ENCODE measurements at places on chromosomes 16 and 17.
A peak's percentile ranks its signal among the peaks of the same experiment; 100 is the strongest.

- no peak for DNase-seq
Observed at GRCh38 chr17:37082311-37082860, 133.6 kb downstream of the AATF start.

- no peak for DNase-seq
Observed at GRCh38 chr17:66304304-66305174, 2.1 kb downstream of the PRKCA start.

GRCh38 chr17:419073-419735 lies 66.6 kb upstream of the RPH3AL start:
- no peak for DNase-seq

- DNase-seq: no peak
Observed at GRCh38 chr17:76893623-76894334, 25.6 kb downstream of the MGAT5B start.

DNA sequence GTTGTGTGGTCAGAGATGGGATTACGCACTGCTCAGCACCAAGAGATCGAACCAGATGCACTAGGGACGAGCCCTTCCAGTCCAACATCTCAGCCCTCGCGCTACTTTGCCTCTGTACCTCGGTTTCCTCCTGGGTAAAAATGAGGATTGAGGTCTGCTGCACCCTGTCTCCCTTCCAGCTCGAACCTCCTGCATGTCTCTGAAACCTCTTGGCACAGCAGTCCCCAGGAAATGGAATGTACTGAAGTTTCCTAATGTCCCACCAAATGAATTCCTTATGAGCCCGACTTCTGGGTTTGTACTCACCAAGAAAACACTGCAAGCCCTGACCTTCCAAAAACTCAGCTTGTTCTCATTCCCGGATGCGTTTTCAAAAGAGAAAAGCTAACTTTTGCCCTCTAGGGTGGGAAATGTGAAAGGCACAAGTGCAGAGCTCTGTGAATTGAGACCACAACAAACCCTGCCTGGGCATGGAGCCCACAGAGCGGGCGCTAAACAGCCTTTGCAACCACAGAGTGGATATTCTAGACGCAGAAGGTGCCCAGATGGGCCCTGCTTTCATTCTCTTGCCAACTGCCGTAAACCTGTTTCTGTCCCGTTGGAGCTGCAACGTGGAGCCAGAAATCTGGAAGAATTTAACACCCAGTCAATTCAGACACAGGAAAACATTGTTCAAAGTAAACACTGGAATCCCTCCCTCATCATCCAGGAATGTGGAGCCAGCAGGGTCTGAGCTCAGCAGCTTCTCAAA lies 10.3 kb downstream of the CDRT4 start:
- DNase-seq: peak; percentile 94

GRCh38 chr17:45277216-45277849 lies 15.4 kb upstream of the SPATA32 start:
- peak; percentile 91 for DNase-seq

- DNase-seq: no peak
Observed at GRCh38 chr17:73444021-73444420, 132.2 kb upstream of the CDC42EP4 start.

DNA sequence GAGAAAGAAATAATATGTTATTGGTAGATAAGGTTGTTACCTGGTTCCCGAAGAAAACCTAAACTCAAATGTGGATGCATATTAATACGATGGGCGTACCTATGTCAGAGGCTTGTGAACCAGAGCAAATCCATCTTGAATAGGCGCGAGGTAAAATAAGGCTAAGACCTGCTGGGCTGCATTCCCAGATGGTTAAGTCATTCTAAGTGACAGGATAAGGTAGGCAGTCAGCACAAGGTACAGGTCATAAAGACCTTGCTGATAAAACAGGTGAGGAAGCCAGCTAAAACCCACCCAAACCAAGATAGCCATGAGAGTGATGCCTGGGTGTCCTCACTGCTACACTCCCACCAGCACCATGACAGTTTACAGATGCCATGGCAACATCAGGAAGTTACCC lies 1400.1 kb downstream of the CDH8 start:
- DNase-seq: no peak

GRCh38 chr17:80539022-80539641 lies 5.5 kb upstream of the RPTOR start:
- DNase-seq: no peak

DNA sequence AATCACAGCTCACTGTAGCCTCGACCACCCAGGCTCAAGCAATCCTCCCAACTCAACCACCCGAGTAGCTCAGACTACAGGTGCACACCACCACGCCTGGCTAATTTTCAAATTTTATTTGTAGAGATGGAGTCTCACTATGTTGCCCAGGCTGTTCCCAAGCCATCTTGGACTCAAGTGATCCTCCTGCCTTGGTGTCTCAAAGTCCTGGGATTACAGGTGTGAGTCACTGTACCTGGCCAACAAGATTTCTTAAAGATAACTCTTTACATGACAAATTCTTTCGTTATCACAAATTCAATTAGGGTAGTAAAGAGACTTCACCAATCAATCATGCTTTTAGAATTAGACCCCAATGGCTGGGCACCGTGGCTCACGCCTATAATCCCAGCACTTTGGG lies 12.4 kb downstream of the PRPSAP1 start:
- DNase-seq: no peak

- no peak for DNase-seq
Observed at GRCh38 chr16:52914428-52914827, 138.3 kb downstream of the CHD9NB start.

GRCh38 chr17:16997514-16998429 lies 25.9 kb upstream of the TNFRSF13B start:
- peak; percentile 52 for DNase-seq

DNA sequence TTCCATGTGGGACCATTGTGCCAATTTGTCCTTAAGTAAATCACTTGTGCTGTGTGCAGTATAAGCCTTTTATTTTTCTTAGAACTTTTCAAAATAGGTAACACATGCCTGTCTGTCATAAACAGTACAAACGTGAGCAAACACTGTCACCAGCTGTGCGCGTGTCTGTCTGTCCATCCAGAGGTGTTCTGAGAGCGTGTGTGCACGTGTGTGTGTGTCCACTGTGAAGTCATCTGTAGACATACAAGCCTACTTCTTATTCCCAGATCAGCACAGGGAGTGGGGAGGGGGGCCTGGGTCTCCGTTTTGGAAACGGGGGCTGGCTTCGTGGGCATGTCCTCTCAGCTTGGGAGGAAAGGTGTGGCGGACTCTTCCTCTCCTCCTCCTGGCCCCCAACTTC lies 9.4 kb downstream of the TMEM235 start:
- DNase-seq: no peak

DNA sequence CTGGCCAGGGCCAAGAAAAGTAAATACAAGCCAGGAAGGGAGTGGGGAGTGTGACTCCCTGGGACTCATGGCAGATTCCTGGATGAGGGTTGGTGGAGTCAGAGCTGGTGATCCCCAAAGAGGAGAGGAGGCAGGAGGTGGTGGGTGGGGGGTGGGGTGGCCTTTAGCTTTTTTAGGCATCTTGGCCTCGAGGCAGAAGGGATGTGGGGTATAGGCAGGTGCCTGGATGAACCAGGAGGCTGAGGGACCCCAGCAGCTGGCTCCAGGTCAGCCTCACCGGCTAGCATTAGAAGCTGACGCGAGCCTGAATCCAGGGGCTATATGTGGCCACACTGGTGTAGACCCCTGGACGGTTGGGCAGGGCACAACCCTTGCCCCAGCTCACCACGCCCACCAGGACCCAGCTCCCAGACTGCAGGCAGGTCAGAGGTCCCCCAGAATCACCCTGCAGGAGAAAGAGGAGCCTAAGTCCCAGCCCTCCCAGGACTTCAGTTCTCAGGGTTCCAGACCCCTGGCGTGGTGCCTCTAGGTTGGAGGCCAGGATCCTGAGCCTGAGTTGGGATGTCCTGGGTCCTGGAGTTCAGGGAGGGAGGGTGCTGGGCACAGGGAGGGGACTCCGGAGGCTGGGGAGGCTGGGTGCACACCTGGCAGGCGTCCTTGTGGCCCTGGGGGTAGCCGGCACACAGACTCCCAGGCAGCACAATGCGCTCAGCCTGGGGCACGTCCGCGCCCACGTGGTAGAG lies 2.8 kb downstream of the PRSS33 start:
- no peak for DNase-seq

DNA sequence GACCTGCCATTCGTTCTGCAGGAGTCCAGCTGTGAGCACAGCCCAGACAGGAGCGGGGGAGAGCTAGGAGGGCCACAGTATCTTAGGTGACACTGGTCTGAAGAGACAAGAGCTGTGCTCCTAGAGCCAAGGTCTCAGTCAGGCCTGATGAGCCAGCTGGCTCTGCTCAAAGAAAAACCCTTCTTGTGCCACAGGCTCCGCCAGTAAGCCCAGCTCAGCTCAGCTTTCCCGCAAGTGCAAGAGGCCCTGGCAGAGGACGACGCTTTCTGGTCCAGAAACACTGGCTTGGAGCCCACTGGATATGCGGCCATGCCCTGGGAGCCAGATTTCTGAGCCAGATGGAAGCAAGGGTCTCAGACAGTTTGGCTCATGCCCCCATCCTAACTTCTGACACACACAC lies 23.9 kb downstream of the PEMT start:
- peak; percentile 32 for DNase-seq

DNA sequence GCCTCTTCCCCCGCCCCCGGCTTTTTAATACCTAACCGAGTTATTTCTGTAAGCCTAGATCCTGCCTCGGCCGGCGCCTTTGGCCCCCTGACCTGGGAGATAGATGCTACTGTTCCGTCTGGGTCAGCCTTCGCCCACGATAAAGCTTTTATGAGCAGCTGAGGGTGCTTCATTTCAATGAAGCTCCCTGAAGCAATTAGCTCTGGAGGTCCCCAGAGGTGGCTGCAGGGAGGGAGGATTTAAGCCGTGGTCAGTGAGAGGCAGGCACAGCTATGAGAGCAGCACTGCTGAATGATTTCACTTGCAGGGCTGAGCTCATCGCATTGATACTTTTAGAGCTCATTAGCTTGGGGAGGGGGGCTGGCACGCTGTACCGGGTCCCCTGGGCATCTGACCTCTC lies 89.4 kb downstream of the RPA1 start:
- DNase-seq: no peak

DNA sequence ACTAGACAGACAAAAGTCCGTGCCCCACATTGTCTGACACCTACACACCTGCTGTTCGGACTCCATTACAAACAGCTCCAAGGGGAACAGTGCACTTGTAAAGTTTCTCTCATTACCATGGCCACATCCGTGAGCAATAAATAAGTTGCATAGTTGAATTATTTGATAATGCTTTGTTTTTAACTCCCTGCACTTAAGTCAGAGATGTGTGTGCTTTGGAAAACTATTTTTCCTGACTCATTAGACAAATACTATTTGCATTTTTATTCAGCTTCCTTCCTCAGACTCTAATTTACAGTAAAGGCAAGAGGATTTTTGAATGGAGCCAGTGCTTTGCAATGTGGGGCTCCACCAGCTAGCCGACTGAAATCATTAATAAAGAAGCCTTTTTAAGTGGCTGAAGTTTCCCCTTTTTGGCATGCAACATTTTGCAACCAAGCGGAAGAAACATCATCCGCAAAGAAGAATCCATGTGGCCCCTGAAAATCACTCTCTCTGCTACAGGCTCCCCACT lies 6.5 kb upstream of the CCL2 start:
- peak; percentile 72 for DNase-seq

- DNase-seq: no peak
Observed at GRCh38 chr17:47957591-47958490, at the start of gene PRR15L. Gene PRR15L (minus strand): TSS chr17:47957883. CDS start chr17:47953234, 4,649 bp downstream.

- DNase-seq: peak; percentile 74
Observed at GRCh38 chr17:8060274-8060673, 21.4 kb downstream of the ALOX15B start.

Measured in fibroblast of mammary gland (primary cell).